ENCODE measurements at places on chromosomes 5 and 9. TPM values are rescaled to one million over a fixed set of nuclear protein-coding genes. Genes with fewer than 3 reads are reported as not detected.

DNA sequence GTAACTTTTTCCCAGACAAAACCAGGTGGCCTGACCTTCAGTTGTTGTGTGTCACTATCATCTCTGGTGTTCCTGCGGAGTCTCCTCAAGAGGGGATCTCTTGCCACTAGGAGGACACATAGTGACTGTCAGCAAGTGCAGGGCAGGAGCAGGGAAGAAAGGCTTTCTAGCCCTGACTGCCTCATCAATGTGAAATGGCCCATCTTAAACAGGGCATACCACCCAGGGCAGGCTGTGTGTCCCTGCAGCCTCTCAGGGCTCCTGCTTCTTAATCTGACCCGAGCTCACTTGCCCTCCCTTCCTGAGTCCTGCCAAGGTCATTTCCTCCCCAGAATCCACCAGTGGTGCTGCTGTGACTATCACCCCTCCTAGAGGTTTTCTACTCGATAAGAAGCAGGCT is 57.4 kb upstream of the SIMC1 start:
- no peak overlapping the region for H3K4me3 ChIP-seq
- no peaks in the 10 kb centered on the region for H3K36me3 ChIP-seq
- no peak for DNase-seq
- H3K4me1 ChIP-seq, result no peaks in the 10 kb centered on the region
- H3K27me3 ChIP-seq, result peaks cover 92% of the 10 kb centered on the region
- H3K27ac ChIP-seq, result no peak overlapping the region

DNA sequence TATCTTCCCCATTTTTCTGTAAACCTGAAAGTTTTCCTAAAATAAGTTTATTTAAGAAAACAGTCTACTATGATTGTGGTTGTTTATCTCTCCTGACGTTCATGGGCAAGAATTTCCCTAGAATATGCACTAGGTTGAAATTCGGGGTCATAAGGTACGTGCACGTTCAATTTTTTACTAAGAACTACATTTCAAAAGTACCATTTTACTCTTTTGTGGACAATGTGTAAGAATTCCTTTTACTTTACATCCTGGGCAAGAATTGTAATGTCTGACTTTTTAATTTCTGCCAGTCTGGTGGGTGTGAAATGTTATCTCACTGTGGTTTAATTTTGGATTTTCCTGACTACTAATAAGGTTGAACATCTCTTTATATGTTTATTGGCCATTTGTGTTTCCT is 12.4 kb downstream of the IL5 start:
- DNase-seq, result no peak
- H3K4me3 ChIP-seq, result no peak overlapping the region
- no peaks in the 10 kb centered on the region for H3K4me1 ChIP-seq
- no peaks in the 10 kb centered on the region for H3K36me3 ChIP-seq

DNA sequence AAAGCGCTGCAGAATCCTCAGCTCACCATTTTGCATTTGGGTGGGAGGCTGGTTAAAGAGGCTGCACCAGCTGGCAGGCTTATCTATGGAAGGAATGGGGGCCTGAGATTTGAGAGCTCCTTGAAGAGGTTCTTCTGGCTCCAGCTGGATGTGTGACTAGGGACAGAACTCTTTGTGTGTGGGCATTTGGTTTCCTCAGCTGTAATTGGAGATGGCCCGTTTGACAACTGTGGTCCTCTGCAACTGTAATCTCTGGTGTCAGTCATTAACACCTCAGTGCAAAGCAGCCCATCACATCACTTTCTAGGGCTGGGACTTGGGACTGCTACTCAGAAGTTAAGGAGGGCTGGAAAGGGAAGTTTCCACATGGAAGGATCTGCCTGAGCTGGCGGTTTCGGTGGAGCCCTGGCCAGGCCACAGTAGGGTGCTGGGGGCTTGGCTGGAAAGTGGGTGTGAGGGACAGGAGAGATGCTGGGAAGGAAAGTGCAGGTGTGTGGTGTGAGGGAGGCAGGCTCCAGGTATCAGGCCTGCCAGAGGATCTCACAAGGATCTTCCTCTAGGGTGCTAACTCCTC is 193.8 kb downstream of the GADD45G start:
- no peak for DNase-seq
- H3K27ac ChIP-seq, result no peak overlapping the region
- no peaks in the 10 kb centered on the region for H3K36me3 ChIP-seq

DNA sequence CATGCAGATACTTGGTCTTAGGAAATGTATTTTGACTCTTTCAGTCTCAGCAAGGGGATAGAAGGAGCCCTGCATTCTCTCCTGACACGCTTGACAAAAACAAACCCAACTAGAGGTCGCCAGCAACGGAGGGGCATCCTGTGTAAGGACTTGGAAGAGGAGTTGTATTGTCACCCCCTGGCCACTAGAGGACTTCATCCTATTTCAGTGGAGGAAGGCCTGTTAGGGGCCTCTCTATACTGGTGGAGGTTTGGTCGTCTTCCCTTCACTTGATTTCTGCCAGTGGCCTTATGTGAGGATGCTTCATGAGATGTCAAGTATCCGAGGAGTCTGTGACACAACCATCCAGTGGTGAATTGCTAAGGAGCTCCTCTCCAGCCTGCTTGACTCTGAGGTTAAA is 122.8 kb upstream of the STC2 start:
- H3K4me1 ChIP-seq, result peaks cover 55% of the 10 kb centered on the region
- H3K4me3 ChIP-seq, result no peak overlapping the region
- H3K27me3 ChIP-seq, result no peaks in the 10 kb centered on the region

DNA sequence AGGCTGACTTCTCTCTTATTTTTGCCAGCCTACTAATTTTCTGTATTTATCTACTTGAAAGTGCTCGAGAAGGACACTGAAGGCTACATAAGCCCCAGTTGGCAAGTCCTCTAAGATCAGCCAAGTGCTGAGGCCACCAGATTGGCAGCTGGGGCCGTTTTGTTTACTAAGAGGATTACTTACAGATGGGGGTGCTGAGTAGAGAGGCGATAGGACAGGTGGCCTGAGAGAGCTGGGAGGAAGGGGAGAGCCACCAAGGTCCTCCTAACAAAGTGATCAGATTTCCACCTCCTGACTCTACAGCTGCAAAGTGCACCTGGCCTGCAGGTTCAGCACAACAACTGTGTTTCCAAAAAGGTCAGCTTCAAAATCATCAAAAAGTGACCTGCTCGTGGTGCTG is 32.9 kb downstream of the FRMD3 start:
- no peak overlapping the region for H3K27ac ChIP-seq
- H3K4me3 ChIP-seq, result no peak overlapping the region
- DNase-seq, result no peak
- H3K27me3 ChIP-seq, result no peaks in the 10 kb centered on the region
- H3K4me1 ChIP-seq, result no peaks in the 10 kb centered on the region
- no peaks in the 10 kb centered on the region for H3K36me3 ChIP-seq

IL4 gene
- total RNA-seq, result not detected

ALAD gene
- 33.3 TPM for total RNA-seq

Data from PC-9 (cell line).